ENCODE measurements at places on chromosomes 3 and 15. TPM values are rescaled to one million over a fixed set of nuclear protein-coding genes. Genes with fewer than 3 reads are reported as not detected.

DNA sequence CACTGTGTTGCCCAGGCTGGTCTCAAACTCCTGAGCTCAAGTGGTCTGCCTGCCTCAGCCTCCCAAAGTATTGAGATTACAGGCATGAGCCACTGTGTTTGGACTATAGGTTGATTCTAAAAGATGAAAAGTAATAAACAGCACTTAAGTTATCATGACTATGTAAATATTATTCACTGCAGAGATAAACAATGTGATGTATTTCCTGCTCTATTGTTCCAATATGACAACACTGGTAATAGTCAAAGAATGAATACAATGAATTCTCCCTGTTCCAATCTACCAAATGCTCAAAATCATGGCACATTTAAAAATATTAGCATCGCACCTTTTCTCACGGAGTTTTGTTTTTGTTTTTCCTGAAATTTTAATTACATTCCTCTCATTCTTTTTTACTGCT, 36.8 kb upstream of the TBL1XR1 start:
- no peak for DNase-seq

DNA sequence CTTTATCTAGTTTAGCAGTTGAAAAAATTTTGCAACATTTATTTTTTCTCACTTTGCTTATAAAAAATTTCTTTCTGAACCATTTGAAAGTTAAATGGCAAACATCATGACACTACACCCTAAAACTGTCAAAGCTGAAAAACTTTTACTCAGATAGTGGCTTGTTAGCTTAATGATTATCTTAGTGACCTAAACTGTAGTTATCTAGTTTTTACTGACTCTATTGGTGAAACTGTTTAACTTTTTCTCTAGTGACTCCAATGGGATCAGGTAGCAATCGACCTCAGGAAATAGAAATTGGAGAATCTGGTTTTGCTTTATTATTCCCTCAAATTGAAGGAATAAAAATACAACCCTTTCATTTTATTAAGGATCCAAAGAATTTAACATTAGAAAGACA, 13.3 kb downstream of the FBXO22 start:
- DNase-seq: no peak

- DNase-seq: no peak
Measured at GRCh38 chr3:122299872-122300460, 25.1 kb upstream of the CSTA start.

GRCh38 chr15:66860844-66861243, 158.8 kb downstream of the SMAD6 start:
- no peak for DNase-seq

GRCh38 chr3:190345027-190345821, 23.0 kb upstream of the CLDN1 start:
- no peak for DNase-seq

GRCh38 chr3:186162221-186162620, 53.3 kb upstream of the ETV5 start:
- DNase-seq: no peak

GRCh38 chr3:67362686-67363085, 291.7 kb downstream of the SUCLG2 start:
- no peak for DNase-seq

- DNase-seq: no peak
Measured at GRCh38 chr3:177860184-177860583, 662.9 kb upstream of the TBL1XR1 start.

DNA sequence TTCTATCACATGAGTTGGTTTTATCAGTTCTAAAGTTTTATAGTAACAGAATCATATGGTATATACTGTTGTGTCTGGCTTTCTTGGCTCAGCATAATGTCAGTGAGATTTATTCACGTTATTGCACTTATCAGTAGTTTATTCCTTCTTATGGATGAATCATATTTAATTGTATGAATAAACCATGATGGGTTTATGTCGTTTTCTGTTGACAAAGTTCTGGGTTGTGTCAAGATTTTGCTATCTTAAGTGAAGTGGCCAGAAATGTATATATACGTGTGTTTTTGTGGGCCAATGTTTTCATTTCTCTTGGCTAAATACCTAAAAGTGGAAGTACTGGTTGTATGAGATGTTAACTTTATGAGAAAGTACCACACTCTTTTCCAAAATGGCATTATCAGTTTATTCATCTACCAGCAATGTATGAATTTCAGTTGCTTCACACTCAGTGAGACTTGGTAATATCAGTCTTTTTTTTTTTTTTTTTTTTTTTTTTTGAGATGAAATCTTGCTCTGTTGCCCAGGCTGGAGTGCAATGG, 112.4 kb upstream of the DCBLD2 start:
- no peak for DNase-seq

DNA sequence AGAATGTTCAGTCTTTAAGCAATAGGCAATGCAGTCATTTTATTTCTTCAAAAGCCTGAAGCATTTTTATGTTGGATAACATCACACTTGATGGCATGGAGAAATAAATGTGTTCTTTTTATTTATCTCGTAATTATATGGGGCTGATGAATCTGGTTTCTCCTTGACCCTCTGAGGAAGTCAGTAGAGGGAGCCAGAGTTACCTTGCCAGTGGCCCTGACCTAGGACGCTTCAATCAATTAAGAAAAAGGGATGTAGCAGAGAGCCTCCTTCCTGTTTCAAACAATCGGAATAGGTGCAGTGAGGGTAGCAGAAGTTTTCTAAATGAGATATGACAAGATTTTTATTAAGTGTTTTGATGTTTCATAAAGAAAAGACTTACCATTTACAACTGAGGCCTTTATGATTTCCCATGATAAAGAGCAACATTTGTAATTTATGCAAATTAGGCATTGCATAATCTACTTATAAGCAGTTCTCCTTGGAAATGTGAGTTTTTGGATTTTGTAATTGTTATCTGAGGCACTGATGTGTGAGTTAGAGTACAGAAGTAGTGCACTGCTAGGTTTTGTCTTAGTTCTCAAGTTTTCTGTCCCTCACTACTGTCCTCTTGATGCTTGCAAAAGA, 129.1 kb downstream of the RAP2B start:
- DNase-seq: no peak

The GABRB3 gene
- polyA plus RNA-seq: 9.1 TPM

The WDR49 gene
- polyA plus RNA-seq: 2.3 TPM

The NAALADL2 gene
- polyA plus RNA-seq: 20.4 TPM

The CNTN3 gene
- polyA plus RNA-seq: 5.8 TPM

The MRAS gene
- polyA plus RNA-seq: 31.9 TPM
